ENCODE measurements at places on chromosomes 3 and 15.

- DNase-seq, result no peak
Measured at GRCh38 chr3:12303993-12304392, 15.1 kb downstream of the PPARG start.

GRCh38 chr3:188233320-188233719 lies 79.4 kb downstream of the LPP start:
- DNase-seq, result no peak

GRCh38 chr3:141686466-141687291 lies 51.4 kb upstream of the RNF7 start:
- no peak for DNase-seq

GRCh38 chr3:44999782-45000181 lies 23.7 kb downstream of the EXOSC7 start:
- no peak for DNase-seq

GRCh38 chr3:50536471-50537180 lies 30.9 kb downstream of the C3orf18 start:
- DNase-seq, result no peak

DNA sequence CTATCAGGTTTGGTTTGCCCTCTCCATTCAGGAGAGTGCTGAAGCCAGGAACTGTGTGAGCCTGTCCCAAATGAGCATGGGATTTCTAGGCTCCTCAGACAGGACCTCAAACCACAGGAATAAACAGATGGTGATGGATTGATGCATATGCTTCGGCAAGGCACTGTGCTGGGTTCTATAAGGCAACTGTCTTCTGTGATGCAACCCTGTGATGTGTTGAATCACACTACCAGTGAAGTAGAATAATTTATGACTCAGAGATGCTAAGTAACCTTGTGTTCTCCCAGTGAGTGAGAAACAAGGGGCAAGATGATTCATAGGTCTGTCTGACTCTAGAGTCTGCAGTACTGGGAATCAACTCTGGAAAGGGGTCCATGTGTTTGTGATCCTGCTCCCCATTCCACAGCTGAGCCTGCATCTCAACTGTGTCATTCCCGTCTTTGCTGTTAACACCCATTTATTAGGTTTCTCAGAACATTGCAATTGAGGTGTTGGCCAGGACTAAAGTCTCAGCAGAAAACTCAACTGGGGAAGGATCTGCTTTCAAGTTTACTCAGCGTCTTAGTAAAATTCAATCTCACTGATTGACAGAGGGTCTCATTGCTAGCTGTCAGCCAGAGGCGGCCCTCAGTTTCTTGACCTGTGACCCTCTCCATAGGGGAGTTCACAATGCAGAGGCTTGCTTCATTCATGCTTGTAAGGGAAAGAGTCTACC lies 510.1 kb upstream of the CFAP20DC start:
- no peak for DNase-seq

GRCh38 chr15:20356444-20356910 lies 185.1 kb downstream of the GOLGA6L6 start:
- DNase-seq, result peak; percentile 77

DNA sequence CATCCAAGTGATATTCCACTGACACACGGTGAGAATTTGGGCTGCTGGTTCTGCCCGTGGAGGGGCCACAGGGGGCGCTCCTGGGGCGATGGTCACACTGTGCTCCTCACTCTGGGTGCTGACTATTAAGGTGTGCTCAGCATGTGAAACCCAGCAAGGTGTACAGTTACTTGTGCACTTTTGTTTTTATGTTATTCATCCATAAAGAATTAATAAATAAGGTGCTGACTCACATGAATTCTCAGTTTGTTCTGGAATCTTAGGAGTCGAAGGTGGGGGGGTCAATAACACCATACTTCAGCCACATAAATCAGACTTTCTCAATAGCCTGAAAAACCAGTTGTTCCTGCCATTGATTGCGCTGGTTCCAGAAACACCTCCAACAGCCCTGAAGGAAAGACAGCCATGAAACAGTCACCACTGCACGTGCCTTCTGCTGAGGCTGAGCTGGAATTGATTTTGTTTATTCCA lies 53.5 kb upstream of the SPATA12 start:
- no peak for DNase-seq

DNA sequence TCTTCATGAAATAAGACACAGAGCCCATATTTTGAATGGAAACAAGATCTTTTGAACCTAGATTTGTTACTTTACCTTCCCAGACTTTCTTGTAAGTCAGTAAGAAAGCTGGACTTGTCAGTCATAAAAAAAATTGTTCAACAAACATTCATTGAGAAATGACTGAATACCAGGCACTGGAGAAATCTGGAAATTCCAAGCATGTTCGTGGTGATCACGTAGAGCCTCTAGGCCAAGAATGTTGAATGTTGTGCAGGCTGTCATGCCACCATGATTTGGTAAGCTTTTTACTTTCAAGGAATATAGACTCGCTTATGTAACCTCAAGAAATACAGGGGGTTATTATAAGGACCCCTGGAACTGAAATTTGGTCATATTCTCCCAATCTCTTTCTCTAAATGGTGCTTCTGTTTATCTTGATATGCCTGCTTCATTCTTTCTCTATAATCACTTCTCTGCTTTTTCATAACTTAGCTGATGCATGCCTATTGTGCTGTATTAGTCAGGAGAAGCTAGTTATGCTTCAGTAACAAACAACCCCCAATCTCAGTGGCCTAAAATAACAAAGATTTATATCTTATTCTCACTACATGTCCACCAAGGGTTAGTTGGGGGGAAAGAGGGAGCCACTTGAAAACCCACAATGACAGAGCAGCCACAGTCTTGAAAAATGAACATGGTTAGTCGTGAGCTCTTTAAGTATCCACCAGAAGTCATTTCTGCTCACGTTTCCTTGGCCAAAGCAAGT lies 3.4 kb upstream of the TPM1 start:
- DNase-seq, result no peak

GRCh38 chr3:38558864-38559263 lies 62.7 kb downstream of the EXOG start:
- no peak for DNase-seq

DNA sequence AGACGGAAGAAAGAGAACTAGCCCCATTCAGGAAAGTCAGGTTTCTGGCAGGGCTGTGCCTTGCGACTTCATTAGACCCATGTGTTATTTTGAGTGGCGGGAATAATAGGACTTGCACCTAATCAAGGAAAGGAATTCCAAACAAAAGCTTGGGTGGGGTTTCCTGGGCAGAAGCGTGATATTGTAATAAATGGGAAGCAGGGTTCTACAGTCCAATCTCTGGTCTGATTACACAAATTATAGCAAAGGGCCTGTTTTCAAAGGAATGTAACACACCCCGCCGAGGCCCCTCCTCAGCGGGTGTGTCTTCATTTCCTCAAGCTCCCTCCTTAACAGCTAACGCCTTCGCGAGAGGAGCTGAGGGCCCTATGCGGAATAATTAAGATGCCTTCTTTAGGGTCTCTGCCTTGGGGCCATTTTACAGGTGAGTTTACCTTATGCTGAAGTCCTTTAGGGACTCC lies 396.0 kb upstream of the C2CD4B start:
- no peak for DNase-seq

Data from T-helper 9 cell (primary cell).